ENCODE measurements at places on chromosomes 16 and 17.

GRCh38 chr17:42873315-42873714 is 22.3 kb downstream of the AOC3 start:
- DNase-seq, result no peak

DNA sequence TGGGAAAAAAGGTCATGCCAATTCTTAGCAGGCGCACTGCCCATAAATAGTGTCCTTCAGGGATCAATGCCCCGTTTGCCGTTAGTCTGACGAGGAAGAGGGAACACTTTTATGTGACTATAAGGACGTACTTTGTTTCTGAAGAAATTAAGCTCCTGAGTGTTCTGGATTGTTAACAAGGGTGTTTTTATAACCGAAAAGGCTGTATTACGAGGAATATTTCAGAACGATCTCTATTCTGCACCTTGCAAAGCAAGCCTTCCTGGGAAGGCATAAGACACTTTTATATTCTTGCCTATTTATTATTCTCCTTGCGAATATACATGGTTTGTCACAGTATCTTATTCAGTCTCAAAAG is 24.5 kb upstream of the SYT17 start:
- no peak for DNase-seq

DNA sequence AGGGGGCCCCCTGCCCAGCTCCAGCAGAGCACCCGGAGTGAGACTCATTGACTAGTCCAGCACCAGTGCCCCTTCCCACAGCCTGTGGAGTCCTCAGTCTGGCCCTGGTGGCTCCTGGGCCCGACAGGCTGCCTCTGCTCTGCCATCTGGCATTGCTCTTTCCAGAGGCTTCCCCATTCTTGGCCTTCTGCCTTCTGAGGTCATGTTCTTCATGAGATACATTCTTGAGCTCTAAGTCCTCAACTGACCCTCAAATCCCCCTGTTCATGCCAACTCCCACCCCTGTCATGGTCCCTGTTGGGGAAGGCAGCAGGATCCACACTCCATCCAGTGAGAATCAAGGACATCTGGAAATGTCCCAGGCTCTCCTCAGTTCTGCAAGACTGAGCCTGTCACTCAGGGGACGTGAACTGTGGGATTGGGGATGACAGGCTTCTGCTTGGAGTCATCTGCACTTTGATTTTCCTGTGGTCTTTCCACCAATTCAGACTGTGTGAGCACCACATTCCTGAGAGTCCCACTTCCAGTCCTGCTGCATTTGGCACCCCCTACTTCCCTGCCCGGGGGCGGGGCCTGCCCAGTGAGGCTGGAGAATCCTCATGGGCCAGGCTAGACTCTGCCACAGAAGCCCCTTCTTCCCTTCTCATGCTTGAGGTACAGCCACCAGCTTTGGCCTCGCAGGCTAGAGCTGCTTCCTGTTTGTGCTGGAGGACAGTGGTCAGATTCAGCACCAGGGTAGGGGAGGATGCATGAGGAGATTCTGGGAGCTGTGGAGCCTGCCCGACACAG is 2.7 kb downstream of the TRPV2 start:
- DNase-seq, result peak; percentile 51

GRCh38 chr16:5776876-5777275 is 679.3 kb upstream of the EEF2KMT start:
- no peak for DNase-seq

DNA sequence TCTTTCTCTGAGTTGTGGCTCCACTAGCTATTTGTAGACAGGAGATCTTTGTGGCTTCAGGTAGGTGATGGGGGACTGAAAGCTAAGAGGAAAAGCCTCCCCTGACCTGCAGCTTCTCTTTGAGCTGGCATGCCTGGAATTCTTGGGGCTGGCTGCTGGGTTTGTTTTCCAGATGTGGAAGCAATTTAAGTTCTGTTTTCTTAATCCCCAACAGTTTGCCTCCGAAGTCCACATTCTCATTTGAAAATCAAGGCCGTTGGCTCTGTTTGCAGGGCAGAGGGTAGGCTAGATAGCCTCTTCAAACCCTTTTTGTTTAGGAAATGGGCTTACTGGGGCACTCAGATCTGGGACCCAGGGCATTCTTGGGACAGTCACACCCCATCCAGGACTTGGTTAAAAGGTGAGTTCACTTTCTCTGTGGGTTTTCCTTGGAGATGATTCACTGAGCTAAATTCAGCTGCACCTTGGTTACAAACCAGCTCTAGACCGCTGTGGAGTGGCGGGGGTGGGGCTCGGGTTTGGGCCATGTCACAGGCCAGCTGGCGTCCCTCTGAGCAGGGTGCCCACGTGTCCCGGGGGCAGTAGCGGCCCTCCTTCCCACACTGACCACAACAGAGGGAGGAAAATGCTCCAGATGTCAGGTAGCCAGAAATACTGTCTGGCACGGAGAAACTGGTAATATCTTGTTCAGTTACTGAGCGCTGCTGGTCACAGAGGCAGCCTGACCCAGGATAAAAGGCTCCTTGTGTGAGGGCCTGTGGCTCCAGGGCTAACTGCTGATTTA is 108.5 kb downstream of the RAB11FIP4 start:
- no peak for DNase-seq

DNA sequence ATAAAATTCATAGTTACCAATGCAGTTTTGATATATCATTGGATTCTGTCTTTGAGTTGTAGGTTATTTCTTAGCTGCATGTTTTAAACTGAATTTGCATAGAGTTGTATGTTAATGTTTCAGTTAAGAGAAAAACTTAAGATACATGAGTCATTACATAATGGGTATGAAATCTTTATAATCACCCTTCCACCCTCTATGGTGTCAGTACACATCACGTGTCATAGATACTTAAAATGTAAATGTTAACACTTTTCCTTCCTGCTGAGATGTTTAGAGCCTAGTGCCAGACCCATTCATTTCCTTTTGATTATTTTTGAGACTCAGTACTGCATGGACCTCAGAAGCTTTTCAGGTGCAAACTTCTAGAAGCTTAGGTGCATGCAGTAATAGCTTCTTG is 20.5 kb downstream of the ZNF207 start:
- no peak for DNase-seq

GRCh38 chr17:61412860-61413660 is 13.4 kb downstream of the TBX2 start:
- peak; percentile 33 for DNase-seq

DNA sequence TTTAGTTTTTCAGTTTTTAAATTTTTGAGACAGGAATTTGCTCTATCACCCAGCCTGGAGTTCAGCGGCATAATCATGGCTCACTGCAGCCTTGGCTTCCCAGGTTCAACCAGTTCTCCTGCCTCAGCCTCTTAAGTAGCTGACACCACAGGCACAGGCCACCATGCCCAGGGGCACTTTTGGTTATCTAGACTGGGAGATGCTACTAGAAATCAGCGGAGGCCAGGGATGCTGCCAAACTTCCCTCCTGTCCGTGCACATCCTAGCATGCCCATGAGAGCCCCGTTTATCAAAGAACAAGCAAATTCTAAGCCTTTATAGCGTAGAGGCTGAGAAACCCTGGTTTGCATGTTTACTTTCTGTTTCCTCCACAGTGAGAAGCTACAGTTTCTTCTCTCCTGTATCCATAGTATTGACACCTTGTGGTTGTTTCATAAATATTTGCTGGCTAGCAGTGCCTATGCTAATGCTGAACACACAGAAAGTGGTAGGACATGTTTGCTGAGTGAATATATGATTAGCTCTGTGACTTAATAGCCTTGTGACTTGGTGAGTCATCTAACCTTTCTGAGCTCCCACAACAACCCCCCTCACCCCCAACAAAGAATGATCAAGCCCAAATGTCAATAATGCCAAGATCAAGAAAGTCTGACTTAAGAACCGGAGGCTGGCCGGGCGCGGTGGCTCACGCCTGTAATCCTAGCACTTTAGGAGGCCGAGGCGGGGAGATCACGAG is 39.2 kb upstream of the MAF start:
- DNase-seq, result no peak

- no peak for DNase-seq
These were observed 2.4 kb downstream of the SYNGR3 start for GRCh38 chr16:1991948-1992703.

GRCh38 chr17:535198-535597 is 179.4 kb downstream of the VPS53 start:
- DNase-seq, result no peak

- DNase-seq, result no peak
These were observed 540 bp upstream of the CD300LF start for GRCh38 chr17:74713171-74713755.

- DNase-seq, result no peak
These were observed 95.7 kb upstream of the RBFOX1 start for GRCh38 chr16:7236824-7237410.

DNA sequence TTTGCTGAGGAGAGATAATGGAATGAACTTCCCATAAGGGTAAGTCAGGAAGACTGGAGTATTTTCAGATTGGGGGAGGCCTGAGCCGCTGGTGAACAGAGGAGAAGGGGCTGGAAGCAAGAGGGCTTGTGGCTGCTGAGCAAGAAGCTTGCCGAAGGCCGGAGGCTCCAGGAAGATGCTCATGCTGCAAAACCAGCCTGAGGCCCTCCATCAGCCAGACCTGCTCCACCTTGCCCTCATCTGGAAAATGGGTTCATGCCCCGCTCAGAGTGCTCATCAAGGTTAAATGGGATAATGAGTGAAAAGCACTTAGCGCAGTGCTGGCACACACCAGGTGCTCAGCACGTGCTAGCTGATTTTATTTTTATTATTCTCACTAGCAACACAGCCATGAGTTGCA is 5.5 kb upstream of the ASGR1 start:
- no peak for DNase-seq

DNA sequence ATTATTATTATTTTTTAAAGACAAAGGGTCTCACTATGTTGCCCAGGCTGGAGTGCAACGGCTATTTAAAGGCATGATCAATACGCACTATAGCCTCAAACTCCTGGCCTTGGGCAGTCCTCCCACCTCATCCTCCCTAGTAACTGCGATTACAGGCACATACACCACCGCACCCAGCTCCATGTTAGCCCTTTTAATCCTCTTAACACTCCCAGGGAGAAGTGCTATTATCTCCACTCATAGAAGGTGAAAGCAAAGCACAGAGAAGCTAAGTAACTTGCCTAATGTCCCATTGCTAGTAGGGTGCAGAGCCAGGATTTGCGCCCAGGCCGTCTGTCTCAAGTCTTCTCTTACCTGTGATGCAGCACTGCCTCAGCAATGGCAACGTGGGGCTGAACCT is 5.0 kb downstream of the HAS3 start:
- no peak for DNase-seq

DNA sequence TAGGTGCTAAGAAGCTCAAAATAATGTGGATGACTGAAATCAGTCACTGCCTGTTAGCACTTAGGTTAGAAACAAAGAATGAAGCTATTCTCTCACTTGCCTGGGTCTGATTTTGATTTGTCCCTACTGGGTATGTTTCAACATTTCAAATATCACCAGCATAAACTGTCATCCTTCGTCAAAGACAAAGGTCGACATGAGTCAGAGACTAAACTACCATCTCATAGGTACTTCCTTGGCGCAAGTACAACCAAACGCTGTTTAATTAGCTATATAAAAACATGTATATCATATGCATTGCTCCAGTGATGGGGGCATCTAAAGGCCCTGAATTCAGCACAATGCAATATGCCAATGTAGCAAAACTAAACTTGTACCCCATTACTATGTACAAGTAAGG is 4.0 kb downstream of the AKTIP start:
- no peak for DNase-seq

- DNase-seq, result no peak
These were observed 28.5 kb downstream of the SMIM36 start for GRCh38 chr17:55482591-55483389.

GRCh38 chr16:53515259-53515658 is 12.2 kb upstream of the AKTIP start:
- no peak for DNase-seq

DNA sequence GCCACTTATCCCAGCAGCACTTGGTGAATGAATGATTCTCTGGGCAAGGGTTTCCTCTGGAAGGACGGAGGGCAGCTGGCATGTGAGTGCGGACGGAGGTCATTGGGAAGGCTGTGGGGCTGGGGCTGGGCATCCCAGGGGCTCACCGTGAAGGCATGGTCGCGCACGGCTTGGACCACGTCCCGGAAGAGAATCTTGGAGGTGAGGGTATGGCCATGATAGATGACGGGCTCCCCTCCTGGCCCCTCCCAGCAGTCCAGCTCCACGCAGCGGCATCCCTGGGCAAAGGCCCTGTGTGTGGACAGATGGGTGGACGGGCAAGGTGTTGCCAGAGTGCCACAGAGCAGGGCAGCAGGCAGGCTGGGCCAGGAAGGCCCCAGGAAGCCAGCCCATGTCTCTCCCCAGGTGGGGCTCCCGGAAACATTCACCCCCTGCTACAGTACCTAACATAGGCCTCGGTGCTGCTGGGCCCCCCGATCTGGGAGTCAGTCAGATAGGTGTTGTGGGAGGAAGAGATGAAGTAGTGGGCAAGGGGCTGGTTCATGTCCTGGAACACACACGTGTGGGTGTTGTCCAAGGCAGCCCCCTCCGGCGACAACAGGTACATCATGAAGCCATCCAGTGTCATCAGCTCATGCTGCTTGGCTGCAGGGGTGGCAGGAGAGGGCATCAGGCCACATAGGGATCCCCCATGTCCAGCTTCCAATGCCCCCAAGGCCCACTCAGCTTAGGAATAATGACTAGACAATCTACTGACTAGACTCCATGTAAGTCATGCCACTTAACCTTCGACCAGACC is 14.3 kb downstream of the PLCD3 start:
- DNase-seq, result no peak

DNA sequence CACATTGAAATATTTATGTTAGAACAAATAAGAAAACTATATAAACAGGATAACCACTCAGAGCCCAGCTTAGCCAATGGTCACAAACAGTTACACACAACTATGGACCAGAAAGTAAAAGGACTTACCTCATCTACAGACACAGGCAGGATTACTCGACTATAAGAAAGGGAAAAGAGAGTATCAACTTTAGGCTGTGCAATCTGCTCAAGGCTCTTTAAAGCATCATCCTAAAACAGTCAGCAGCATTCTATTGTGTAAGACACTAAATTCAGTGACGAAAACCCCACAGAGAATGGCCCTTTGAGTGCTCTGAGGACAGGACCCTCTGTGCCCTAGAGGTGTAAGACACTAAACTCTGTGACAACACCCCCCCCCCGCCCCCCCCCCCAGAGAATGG is 4.2 kb downstream of the PITPNA start:
- DNase-seq, result no peak

DNA sequence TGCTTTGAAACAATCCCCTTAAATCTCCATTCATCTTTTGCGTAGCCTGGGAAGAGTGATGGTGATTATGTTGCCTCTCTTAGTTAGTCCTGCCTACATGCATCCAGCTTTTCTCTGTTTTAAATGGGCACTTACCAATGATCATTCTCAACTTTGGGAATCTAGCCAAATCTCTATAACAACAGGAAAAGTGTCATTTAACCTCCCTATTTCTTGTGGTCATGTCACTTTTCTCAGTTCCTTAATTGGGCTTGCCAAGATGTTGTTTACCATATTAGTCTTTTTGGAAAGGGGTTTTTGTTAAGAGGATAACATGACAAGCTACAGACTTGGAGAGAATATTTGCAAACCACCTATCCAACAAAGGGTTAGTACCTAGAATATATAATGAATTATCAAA is 15.6 kb upstream of the CLEC10A start:
- DNase-seq, result no peak

DNA sequence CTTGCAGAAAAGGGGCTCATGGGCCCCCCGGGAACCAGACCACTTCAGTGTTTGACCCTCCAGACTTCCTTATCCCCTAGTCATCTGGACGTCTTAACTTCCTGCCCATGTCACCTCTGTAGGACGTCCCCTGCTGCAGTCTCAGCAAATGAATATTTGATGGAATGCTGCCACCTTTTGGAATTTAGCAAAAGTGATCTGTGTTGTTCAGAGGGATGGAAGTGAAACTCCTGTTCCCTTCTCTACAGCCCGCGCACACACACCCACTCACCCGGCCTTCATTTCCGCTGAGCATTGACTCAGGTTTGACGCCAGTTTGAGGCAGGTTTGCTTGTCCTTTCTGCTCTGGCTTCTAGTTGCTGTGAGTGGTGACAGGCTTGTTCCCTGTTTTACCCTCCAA is 507.2 kb upstream of the EEF2KMT start:
- no peak for DNase-seq

Measured in NCI-H1694 (cell line).